ENCODE measurements at places on chromosomes 1 and 21.

GRCh38 chr21:44300262-44300959 lies 558 bp downstream of the PFKL start:
- DNase-seq, result peak; percentile 22

GRCh38 chr1:213968146-213968825 lies 19.5 kb upstream of the PROX1 start:
- DNase-seq, result no peak

- DNase-seq, result no peak
These were observed 230.8 kb downstream of the BARHL2 start for GRCh38 chr1:90486134-90486824.

DNA sequence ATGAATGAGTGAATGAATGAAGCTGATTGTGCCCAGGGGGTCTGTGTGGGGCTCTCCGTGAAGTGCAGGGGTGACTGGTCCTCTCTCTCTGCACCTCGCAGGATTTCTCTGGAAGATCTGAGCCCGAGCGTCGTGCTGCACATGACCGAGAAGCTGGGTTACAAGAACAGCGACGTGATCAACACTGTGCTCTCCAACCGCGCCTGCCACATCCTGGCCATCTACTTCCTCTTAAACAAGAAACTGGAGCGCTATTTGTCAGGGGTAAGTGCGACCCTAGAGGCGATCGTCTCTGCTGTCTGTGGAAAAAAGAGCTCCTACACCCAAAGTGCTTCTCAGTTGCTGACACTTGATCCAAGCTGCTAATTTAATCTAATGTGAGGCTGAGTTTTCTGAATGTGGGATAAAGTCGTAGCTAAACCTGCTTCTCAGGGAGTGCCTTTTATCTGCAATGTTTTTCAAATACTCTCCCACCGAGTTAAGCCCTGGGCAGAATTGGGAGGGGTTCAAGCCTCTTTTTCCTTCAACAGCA lies 101.7 kb downstream of the HUNK start:
- no peak for DNase-seq

- no peak for DNase-seq
These were observed 97.7 kb upstream of the IFFO2 start for GRCh38 chr1:19054216-19054615.

GRCh38 chr1:232593717-232594502 lies 36.0 kb downstream of the SIPA1L2 start:
- no peak for DNase-seq

DNA sequence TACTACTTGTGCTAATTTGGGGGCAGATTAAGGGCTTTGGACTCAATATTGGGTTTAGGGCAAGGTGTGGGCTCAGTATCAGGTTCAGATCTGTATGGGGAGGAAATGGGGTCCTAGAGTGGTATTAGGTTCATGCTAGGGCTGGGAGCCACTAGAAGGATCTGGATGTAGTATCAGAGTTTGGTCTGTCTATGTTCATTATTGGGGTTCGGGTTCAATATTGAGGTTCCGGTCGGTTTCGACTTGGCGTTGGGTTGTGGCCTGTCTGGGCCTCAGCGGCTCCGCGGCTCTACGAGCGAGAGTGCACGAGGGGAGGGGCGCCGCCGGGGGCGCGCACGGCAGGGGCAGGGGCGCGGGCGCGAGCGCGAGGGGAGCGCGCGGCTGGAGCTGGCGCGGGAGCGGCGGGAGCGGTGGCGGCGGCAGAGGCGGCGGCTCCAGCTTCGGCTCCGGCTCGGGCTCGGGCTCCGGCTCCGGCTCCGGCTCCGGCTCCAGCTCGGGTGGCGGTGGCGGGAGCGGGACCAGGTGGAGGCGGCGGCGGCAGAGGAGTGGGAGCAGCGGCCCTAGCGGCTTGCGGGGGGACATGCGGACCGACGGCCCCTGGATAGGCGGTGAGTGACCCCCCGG lies at the start of gene PTPRF:
Gene PTPRF, plus strand, starts transcription at position 401 of the 624 bp plus-strand sequence. CDS start 14,193 bp downstream, outside the sequence.
- DNase-seq, result peak; percentile 42

- peak; percentile 12 for DNase-seq
These were observed 77.4 kb downstream of the S1PR1 start for GRCh38 chr1:101314244-101314643.

- DNase-seq, result no peak
These were observed 60.0 kb upstream of the SSX2IP start for GRCh38 chr1:84750110-84750730.

DNA sequence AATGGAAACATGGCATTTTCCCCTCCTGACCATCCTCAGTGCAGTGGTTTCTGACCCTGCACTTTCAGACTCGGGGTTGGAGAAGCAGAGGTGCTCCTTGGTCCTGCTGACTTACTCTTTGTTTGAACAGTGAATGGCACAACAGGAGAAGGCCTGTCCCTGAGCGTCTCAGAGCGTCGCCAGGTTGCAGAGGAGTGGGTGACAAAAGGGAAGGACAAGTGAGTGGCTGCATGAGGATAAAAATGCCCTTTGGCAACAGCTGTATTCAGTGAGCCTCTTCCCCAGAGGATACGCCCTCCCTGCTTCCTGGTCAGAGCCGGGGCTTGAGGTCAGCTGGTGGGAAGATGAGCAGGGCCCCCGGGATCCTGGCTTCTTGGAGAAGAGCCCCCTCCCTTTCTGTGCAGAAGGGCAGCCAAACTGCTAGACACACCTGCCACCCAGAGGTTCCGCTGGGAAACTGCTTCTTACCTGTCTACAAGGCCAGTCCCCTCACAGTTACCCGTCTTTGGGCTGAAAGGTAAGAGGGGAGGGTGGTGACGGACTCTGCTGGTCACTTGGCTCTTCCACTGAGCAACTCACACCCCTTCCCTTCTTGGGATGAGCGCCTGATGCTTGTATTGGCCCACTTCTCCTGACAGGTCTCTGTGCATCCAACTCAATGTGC lies 16.6 kb downstream of the NPL start:
- DNase-seq, result no peak

- DNase-seq, result no peak
These were observed 137.5 kb upstream of the TMEM51 start for GRCh38 chr1:15016001-15016400.

- no peak for DNase-seq
These were observed 6.4 kb downstream of the BCAR3 start for GRCh38 chr1:93675271-93675670.

- no peak for DNase-seq
These were observed 100.8 kb downstream of the DMRTB1 start for GRCh38 chr1:53559854-53560580.

DNA sequence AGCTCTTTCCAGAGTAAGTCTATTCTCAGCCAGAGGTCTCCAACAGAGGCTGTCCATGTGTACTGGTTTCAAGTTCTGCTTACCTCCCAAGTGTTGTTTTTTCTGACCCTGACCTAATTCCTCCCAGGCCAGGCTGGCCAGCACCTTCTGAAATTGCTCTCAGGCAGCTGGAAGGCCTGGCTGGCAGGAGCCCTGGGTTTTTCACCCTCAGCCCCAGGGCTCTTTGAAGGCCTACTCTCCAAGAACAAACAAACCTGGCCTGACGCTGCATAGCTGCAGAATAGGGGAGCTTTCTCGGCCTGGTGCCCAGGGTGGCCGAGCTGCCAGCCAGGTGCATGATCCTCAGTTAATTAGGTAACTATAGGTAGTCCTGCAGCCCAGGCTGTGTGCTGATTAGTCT lies 147.5 kb downstream of the CACNA1E start:
- DNase-seq, result no peak

GRCh38 chr1:59220356-59220755 lies 76.5 kb upstream of the FGGY start:
- no peak for DNase-seq

GRCh38 chr21:41475714-41476420 lies 32.1 kb downstream of the TMPRSS2 start:
- no peak for DNase-seq
